ENCODE measurements at places on chromosomes 7 and 10.

DNA sequence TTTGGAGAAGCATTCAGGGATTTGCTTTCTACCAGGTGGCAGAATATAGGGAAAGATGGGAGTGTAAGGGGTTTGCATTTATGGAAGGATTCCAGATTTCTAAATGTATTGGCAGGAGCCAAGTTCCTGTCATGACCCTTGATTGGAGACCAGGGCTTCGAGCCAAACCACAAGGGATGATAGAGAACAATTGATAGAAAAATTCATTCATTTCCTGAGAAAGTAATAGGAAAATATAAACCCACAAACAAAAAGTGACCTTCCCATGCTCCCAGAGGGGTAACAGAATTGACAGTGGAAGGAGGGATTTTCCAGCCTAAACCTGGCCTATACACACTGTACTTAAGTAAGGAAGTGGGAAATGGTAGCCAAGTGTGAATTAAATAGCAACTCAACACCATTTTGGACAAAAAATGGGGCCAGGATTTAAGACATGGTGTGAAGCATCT, 22.4 kb upstream of the IFIT2 start:
- DNase-seq = no peak

DNA sequence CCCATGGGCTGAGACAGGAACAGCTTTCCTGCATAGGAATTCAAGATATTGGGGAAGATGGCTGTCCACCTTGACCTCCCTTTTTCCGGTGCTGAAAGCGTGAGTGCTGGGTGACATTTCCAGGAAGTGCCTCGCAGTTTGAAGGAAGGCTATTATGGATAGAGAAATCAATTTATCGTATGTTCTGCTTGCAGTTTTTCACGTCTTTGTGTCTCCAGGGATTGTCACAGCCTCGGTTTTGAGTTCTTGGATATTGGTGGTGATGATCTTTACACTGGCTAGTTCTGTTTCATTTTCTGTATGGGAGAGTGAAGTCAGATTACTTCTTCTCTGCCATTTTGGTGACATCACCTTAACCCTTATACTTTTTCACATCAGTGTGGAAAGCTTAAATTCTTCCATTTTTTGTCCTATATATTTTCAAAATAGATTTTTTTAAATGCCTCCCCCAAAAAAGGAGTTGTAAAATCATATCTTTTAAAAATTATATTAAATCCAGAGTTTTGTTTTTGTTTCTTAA, 102.5 kb upstream of the APBB1IP start:
- peak; percentile 5 for DNase-seq

DNA sequence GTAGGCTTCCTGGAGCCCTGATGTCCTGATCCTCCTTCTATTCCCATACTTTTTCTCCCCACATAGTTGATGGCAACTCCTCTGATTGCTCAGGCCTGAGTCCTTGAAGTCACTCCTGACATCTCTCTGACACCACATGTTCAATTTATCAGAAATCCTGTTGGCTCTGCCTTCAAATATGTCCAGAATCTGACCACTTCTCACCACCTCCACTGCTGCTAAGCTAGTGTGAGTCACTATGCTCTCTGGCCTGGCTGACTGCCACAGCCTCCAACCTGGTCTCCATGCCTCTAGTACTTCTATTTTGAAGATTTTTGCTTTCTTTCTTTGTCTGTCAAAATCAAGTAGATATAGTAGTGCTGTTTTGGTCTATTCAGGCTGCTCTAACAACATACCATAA, 53.0 kb downstream of the TMEM229A start:
- DNase-seq = no peak

- no peak for DNase-seq
Observed at GRCh38 chr10:13457958-13458686, 70.7 kb downstream of the BEND7 start.

DNA sequence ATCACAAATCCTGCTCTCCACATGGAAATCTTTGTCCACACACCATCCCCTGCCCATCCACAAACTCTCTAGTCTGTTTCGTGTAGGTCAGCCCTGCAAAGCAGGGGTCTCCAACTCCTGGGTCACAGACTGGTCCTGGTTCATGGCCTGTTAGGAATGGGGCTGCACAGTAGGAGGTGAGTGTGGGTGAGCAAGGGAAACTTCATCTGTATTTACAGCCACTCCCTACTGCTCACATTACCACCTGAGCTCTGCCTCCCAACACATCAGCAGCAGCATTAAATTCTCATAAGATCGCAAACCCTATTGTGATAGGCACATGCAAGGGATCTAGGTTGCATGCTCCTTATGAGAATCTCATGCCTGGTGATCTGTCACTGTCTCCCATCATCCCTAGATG, 242.1 kb downstream of the FGFR2 start:
- DNase-seq = no peak

DNA sequence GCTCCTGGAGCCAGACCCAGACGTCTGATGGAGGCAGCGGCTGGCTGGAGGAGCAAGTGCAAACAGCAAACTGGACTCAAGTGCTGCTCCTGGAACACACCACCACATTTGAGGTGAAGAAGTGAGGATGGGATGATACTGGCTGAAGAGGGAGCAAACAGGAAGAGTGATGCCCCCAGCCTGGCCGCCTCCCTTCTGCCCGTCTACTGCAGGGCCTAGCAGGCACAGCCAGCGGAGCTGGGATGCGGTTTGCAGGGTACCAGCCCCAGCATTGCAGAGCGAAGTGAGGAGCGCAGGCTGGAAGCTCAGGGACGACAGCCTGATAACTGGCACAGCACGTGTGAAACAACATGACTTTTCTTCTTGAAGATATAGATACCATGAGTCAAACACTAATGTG, 111.8 kb upstream of the ZNF32 start:
- no peak for DNase-seq
